A549 (cell line): ENCODE measurements at places on chromosomes 1 and 21. TPM values are rescaled to one million over a fixed set of nuclear protein-coding genes. Genes with fewer than 3 reads are reported as not detected.

- no peak for DNase-seq
Measured at GRCh38 chr1:29518183-29518835, 282.0 kb downstream of the PTPRU start.

MYOG gene
- not detected in 3 replicates for polyA plus RNA-seq

KRTAP12-3 gene
- polyA plus RNA-seq: not detected in 3 replicates

DNA sequence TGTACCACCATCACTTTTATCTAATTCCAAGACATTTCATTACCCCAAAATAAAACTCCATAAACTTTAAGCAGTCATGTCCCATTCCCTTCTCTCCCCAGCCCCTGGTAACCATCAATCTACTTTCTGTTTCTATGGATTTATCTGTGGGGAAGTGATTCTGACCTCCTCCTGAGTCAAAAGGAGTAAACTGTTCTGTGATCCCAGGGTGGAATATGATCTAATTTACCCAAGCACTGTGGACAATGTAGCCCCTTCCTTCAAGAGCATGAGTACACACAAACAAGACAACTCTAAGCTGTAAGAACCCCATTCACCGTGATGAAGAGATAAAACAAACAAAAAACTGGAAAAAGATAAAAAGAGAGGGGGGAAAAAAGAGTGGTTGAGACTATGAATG lies 77.9 kb downstream of the PLPP3 start:
- no peak for DNase-seq

CLCA1 gene
- polyA plus RNA-seq: not detected in 3 replicates

GRCh38 chr1:240100371-240100934 lies 8.8 kb downstream of the FMN2 start:
- DNase-seq: no peak

DNA sequence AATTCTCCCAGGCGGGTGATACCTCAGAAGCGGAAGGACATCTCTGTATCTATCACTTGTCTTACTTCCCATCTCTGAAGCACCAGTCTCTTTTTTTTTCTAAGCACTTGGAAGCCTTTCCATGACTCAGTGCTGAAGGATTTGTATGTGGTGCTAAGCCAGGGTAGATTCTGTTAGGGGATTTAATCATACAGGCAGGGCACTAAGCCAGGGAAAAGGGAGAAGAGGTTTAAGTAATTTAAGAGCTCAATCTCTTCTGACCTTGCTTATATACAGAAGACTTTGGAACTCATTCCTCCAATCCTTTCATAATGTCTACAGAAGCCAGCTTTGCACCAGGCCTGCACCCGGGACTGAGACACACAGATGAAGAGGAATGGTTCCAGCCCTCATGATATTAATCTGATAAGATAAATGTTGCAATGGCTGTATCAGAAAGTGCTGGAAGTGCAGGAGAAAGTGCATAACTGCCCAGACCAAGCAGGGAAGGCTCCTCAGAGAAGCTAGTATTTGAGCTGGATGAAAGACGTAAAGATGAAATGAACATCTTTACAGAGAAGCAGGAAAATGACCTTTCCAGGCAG lies 11.0 kb downstream of the FAM163A start:
- DNase-seq: no peak

GRCh38 chr1:11569551-11569950 lies 84.7 kb downstream of the FBXO2 start:
- DNase-seq: no peak

DNA sequence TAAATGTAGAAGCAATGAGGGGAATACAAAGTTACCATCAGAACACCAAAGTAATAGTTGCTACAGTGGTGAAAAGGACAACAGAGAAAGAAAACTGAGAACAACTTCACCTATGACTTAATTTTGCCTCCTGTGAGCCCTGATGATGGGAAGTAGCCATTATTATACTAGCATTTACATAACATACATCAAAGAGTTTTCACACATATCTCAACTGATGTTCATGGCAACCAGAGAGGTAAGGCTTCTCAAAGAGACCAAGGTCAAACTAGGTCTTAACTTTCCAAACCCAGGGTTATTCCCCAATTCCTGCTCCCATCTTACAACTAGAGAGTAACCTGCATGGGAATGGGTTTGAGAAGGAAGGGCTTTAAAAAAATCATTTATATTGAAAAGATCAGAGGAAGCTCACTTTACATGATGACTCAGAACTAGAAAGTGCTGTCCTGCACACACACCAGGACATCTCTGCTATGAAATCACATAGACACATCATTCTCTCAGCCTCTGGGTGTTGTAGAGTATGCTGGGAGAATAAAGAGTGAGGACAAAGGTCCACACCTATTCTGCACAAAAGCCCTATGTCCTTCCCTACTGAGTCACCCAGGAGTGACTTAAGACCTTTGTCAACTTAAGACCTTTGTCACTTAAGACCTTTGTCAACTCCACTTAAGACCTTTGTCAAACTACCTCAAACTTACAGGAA lies 179.7 kb downstream of the TNFSF18 start:
- no peak for DNase-seq

DNA sequence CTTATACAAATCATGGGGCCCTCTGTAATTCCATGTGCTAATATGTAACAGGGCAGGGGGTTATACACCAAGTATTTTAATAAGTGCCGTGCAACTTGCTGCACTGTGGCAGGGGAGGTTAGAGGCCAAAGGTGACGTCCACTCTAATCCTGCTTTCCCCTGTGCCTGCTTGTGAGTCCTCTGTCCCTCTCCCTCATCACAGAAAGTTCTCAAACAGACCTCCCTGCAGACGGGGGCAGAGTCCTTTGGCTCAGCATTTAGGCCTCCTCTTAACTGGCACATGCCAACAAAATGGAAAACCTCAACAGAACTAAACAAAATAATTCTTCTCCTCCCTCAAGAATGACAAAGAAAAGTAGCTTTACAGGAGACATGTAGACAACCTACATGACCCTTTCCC lies 2.9 kb downstream of the RXRG start:
- no peak for DNase-seq

GRCh38 chr21:24127651-24128050 lies 1479.6 kb downstream of the MRPL39 start:
- no peak for DNase-seq

DNA sequence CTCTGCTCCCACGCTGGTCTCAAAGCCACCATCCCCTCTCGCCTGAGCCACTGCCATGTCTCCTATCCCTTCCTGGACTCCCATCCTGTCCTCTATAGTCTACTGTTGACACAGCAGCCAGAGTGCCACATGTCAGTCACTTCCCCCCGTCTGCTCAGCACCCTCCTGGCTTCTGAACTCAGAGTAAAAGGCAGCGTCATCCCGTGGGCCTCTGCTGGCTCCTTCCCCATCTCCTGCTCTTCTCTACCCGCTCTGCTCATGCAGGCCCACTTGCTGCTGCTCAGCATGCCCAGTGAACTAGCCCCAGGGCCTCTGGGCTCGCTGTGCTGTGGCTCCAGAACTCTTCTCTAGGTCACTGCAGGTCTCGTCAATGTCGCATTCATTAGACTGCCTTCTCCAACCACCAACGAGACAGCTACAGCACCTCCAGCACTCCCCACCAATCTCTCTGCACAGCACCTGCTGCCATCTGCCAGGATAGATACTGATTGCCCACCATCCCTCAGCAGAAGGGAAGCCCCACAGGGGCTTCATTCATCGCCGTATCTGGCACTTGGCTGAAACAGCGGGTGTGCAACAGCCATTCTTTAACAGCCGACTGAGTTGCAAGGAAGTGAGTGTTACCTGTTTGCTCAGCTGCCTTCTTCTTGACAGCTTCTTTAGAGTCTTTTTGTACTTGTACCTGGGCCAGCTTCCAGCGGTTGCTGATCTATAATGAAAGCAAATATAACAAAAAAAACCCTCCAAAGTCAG lies 11.8 kb upstream of the SRM start:
- no peak for DNase-seq

- DNase-seq: no peak
Measured at GRCh38 chr1:203521074-203521794, 27.3 kb downstream of the OPTC start.

DNA sequence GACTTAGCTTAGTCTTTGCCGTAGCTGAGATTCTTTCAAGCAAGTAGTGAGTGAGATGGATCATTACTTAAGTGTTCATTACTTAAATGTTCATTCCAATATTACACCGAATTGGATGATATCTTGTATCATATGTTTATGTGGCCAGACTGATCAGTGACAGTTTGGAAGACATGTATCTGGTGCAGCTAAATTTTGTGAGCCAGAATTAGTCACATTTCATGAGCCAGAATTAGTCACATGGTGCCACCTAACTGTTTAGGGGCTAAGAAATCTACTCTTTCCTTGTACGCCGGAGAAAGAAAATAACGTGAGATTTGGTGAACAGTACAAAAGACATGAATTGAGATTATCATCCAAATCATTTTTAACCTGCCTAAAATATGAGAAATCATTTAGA lies 355.6 kb downstream of the USP25 start:
- DNase-seq: no peak

GRCh38 chr1:54462597-54463258 lies 56.5 kb upstream of the SSBP3 start:
- DNase-seq: no peak

KCNQ4 gene
- 0.17 to 0.24 TPM (median 0.22 TPM) in 3 replicates for polyA plus RNA-seq

KCNN3 gene
- 0.01 to 0.04 TPM in 2 of 3 replicates, not detected in the other for polyA plus RNA-seq

- DNase-seq: no peak
Measured at GRCh38 chr1:7420470-7421100, 350.5 kb upstream of the VAMP3 start.

- DNase-seq: no peak
Measured at GRCh38 chr1:27130798-27131197, 24.1 kb downstream of the SLC9A1 start.

- DNase-seq: peak; percentile 63
Measured at GRCh38 chr1:58781541-58782177, 2.2 kb downstream of the JUN start.

RXFP4 gene
- 0.06 TPM in 1 of 3 replicates, not detected in the others for polyA plus RNA-seq

- DNase-seq: no peak
Measured at GRCh38 chr21:20040768-20041167, 957.4 kb upstream of the NCAM2 start.

GRCh38 chr1:52546852-52547251 lies 6.0 kb downstream of the TUT4 start:
- DNase-seq: no peak

ALX3 gene
- not detected in 3 replicates for polyA plus RNA-seq

GRCh38 chr1:217322834-217323233 lies 308.1 kb downstream of the GPATCH2 start:
- DNase-seq: no peak

NECAP2 gene
- 28.4 to 29.7 TPM (median 29.4 TPM) in 3 replicates for polyA plus RNA-seq
